Stimulated activated CD8-positive, alpha-beta memory T cell treated with anti-CD3 and anti-CD28 coated beads, Interleukin-12 subunit alpha, Interleukin-12 subunit beta, amount 100 ng/mL, for 4 hours (primary cell): ENCODE measurements at places on chromosomes 5 and 9.

DNA sequence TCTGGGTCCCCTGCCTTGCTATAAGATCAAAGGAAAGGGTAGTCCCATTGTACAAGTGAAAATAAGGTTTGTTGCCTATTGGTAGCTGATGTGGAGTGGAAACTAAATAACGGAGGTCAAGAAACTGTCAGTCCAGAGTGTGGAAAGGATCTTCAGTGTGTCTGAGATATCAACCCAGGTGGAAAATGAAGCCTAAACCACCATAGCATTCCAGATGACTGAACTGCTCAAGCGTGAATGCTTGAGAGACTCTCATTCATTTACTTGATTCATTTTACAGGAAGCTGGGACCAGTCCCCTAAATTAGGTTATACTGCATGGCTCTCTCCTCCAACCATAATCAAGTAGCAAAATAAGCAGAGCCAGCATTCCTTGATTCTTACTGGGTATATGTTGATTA is 116.0 kb upstream of the SLC28A3 start:
- DNase-seq: no peak

DNA sequence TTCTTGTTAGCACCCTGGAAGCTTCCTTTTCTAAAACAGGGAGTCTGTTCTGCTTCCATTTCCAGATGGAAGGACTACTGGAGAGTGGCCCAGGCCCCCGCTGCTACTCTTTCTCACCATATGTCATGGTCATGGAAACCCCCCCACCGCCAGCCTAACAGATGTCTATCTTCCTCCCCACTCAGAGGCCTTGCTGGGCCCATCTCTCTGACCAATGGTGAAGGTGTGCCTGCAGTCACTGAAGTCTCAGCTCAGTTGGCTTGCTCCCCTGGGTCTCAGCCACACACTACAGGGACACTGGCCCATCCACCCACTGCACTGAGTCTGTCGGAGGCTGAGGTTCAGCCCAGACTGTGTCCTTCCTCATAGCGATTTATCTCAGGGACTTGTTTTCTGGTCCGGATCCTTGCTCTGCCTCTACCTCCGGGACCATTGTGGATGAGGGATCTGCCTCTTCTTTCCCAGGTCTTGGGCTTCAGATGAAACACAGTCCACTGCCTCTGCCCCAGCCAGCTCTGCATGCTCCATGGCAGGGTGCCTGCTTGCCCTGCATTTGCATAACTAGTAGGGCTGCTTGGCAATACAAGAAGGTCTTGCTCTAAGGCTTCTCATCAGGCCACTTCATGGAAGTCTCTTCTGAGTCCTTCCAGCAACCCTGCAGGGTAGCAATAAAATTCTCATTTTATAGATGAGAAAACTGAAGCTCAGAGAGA is 30.8 kb downstream of the GALNT12 start:
- no peak for DNase-seq

DNA sequence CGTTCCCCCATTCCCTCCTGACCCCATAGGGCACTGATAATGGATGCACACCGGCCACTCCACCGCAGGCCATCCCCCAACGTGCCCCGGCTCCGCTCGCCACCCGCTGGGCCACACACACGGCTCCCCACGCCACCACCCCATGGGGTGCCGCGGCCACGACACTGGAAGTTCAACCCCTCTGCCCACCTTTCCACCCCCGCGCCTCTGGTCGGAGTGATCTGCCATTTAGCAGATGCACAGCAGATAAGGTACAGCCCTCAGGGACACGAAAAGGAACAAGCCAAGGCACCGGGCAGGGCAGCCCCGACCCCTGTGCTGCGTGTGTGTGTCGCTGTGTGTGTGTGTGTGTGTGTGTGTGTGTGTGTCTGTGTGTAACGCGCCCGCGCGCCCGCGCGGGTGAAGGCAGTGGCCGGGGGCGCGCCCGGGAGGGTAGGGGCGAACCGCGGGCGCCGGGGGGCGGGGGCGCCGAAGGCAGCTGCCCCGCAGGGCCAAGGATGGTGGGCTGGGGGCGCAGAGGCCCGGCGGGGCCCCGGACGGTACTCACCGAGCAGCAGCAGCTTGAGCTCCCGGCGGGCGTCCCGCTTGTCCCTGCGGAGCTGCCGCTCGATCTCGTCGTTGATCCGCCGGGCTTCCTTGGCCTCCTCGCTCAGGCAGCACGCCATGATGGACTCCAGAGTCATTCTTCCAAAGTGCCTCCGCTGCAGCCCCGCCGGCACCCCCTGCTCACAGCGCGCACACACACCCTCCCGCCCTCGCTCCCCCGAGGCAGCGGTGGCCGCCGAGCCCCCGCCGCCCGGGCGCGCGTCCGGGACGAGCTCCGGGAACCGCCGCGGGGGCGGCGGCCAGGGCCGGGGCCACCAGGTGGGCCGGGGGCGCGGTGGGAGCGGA is 813 bp downstream of the GNAQ start:
- DNase-seq: peak; percentile 33

GRCh38 chr5:125446986-125447385 is 700.5 kb upstream of the ZNF608 start:
- DNase-seq: no peak

DNA sequence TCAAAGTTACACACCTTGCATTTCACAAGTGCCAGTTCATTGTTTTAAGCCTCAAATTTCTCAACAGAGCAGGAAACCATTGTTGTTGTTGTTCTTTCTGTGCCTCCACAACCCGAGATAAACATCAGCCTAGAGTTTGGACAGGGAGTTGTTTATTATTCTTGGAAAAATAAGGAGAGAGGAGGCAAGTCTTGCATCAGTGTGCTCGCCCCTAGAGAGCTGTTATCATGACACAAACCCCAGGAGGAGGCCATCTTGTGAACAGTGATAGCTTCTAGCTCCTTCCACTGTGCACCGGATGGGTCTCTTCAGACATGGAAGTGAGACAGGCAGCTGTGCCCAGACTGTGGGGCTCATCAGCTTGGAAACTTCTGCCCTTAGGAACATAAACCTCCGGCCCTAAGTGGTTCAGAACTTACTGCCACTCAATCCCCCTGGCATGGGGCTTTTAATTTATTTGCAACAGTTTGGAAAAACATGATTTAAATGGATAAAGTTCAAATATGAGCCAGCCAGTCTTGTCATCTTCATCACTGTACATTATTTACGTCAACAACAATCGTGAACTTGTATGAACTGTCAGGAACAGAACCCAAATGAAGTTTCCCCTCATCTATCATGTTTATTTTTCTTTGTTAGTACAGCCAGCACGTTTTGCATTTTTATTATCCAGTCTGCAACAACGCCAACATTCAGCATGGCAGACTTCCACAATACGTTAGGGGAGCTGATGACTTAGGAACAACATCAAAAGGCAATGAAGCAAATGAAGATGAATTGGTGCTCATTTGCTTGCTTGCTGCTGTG is 181.7 kb upstream of the S1PR3 start:
- DNase-seq: no peak

DNA sequence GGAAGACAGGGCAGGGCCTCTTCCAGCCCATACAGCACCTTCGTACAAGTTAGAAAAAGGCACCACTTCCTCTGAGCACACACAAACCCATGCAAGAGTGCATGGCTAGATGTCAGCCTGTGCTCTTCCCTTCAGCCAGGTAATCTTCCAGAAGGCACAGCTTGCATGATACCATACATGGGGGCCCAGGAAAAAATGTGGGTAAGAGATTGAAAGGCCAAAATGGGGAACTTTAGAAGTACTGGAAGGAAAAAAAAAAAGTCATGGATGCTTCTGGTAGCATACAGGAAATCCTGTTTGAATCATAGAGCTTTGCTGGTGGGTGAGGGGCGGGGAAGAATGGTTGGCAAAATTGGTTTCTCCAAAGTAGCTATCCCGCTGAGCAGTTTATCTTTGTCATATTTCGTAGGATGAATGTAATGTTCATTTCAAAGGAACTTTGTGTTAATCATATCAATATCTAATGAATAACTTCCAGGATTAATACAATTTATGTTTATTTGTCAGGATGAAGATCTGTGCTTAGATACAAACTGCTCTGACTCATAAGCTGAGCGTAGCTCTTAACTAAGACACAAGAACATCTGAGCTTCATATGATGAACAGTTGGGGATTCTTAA is 78.2 kb upstream of the MAP3K1 start:
- no peak for DNase-seq

- no peak for DNase-seq
Observed at GRCh38 chr9:115357821-115358220, 239.9 kb upstream of the TNC start.

GRCh38 chr9:35951736-35952135 is 6.2 kb downstream of the OR2S2 start:
- DNase-seq: no peak

DNA sequence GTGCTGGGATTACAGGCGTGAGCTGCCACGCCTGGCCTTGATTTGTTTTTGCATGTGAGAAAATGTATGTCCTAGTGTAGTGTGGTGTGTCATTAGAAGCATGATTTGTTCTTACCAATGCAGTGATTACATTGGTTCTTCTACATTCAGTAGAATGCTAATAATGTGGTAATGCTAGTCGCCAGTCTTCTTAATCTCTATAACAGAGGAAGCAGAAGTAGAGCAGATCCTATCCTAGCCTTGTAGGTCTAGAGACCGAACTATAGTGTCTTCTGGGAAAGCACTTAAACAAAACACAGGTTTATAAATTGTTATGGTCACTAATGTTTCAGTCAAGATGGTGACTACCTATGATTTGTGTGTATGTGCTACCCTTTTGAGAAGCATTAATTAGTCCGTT is 197.5 kb upstream of the DMRT1 start:
- DNase-seq: no peak

GRCh38 chr5:67245259-67245846 is 48.8 kb upstream of the CD180 start:
- no peak for DNase-seq

DNA sequence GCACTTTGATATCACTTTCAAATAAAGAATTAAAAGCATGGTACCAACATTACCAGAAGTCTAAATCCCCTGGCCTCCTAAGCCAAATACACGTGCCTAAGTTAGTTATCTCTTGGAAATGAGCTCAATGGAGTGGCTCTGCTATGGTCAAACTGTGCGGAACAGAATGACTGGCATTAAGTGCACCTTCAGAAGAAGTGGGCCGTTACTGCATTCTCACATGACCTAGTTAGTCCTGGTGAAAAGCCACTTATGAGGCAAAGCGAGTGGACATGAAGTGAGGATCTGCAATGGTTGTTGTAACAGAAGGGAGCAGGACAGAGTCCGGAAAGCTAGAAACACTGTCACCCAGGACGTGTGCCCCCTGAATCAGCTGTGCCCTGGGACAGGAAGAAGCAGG is 633.1 kb downstream of the IRX1 start:
- DNase-seq: no peak

DNA sequence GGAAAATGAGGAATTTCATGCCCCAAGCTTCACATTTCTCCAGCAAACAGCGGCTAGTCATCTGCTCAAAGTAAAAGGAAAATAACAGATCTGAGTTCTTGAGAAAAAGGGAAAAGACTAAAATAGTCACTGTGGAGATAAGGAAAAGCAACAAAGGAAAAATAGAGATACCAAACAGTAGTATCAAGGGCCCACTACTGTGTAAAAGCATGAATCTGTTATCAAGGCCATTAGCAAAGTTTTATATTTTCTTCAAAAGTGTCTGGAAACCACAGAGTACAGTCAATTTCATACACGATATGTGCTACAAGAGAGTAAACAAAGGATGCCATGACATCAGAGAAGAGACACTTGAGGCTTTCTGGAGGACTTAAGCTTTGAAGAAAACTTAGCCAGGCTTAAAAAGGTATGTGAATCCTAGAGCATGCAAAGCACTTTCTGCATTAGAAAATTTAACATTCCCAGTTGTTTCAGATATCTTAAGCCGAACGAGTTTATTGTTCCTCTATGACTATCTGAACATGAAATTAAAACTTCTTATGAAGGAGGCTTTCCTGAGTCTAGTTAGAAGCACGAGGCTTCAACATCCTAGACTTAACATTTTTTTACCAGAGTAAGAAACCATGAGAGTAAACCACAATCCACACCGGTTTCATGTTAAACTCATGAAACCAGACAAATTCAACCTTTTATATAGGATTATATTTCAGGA is 1.2 kb downstream of the TTC33 start:
- DNase-seq: no peak

GRCh38 chr5:43008363-43009153 is 31.6 kb downstream of the ANXA2R start:
- DNase-seq: peak; percentile 83

GRCh38 chr9:91873637-91874051 is 76.4 kb downstream of the ROR2 start:
- DNase-seq: no peak

DNA sequence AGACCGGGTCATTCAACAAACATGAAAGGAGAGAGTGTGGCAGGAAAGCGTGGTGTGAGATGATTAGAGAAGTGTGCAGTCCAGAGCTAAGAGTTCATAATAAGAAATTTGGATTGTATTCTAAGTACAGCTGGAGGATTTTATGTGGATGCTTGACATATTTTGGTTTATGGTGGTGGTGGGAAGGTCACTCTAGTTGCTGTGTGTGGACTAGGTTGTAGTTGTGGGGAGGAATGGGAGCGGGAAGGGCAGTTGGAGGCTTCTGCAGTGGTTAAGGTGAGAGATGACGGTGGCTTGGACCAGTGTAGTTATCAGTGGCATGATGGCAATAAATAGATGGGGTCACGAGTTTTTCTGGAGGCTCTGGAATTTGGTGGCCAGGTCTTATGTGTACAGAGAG is 45.7 kb upstream of the GPR151 start:
- DNase-seq: no peak

DNA sequence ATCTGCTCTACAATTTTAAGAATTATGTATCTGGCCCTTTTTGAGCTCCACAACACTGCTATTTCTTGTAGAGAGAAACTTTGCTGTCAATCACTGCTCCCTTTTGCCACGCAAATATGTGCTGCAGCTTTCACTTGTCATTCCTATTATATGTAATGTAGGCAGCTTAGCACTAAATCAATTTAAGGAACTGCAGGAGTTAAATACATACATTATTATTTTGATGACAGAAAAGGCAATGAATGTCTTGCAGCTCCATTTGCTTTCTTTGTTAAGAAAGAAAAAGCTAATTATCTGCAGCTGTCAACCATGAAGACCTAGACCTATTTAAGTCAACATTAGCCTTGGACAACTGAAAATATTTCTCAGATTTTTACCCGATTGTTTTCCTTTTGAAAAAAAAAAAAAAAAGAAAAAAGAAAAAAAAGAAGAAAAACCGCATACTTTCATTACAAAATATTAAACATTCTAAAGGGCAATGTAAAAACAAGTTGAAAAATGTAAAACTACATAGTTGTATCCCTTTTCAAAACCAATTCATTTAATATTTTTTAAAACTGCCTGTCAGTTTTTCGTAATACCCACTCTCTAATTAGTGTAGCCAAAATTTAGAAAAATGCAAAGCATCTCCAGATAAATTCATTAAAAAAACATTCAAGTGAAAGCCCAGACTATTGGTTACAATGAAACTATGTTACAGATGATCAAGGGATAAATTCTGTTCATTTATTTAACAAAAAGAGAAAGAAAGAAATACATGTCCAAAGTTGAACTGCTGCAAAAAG is 57.2 kb downstream of the RFX3 start:
- DNase-seq: no peak
